PC-3 (cell line): ENCODE measurements at places on chromosomes 12 and 14. TPM values are rescaled to one million over a fixed set of nuclear protein-coding genes. Genes with fewer than 3 reads are reported as not detected.

Gene CLEC14A
- total RNA-seq: not detected in 2 replicates

DNA sequence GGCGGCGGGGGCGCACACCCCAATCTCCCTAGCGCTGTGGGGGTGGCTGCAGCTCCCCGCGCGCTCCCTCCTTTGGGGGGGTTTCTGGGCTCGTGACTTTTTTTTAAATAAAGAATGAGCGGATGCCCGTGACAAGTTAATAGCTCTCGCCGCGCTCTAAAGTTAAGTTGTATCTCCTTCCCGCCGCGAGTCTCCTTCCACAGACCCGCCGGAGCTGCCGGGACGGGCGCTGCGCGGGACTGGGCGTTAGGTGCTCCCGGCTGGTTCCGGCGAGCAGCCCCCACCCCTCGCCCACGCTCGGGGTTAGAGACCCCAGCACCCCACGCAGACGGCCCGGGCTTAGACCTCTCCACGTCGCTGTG lies 82.6 kb upstream of the HMGA2 start:
- DNase-seq: no peak

DNA sequence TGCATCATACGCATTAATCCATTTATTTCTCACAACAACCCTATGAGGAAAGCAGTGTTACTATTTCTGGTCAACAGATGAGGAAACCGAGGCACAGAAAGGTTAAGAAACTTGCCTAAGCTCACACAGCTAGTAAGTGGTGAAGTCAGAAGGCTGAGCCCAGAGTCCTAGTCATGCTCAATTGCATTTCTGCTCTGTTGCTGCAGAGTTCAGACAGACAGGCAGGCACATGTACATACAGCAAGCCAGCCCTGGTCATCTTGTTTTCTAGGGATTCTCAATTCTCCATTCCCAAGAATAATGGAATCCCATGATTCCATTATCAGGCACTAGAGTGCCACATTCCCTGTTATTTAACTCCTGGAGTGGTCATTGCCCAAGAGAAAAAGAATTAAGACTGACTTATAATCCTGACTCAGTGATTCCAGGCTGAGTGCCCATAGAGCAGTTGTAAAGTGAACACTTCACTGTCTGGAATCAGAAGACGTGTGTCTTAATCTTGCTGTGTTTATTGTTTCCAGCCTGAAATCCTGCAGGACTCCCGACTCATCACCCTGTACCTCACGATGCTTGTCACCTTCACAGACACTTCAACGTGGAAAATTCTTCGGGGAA lies 10.7 kb downstream of the UBE3B start:
- no peak for DNase-seq

GRCh38 chr12:27104546-27104945 lies 22.2 kb upstream of the C12orf71 start:
- no peak for DNase-seq

DNA sequence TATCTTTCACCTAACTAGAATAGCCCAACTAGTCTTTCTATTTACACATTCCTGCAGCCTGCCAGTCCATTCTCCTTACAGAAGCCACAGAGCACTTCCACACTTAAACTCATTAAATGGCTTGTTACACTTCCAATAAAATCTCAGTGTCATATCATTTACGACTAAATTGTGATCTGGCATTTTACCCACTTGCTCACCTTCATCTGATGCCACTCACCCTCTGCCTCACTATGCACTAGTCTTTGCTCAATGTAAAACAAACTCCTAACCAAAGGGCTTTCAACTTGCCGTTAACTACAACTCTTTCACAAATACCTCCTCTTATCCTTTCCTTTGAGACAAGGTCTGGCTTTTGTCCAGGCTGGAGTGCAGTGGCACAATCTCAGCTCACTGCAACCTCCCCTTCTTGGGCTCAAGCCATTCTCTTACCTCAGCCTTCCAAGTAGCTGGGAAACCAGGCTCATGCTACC lies 24.1 kb downstream of the YAF2 start:
- DNase-seq: no peak

DNA sequence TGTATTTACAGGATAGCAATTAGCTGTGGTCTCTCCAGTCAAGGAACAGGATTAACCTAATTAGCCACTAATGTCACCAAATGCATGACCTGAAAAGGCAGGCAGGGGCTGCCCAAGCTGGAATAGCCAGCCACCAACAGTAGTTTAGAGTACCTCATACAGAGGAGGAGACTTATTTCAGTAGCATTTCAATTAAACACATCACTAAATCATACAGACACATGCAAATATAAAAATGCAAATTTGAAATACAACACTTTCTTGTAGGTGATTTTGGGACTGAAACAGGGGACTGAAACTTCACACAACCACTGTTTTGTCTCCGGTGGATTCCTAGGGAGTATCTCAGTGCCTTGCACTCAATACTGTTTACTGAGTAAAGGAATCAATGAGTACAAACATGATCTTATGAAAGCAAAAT lies 636 bp upstream of the IFNG-AS1 start:
- no peak for DNase-seq

GRCh38 chr12:46188170-46188569 lies 80.7 kb downstream of the SLC38A1 start:
- no peak for DNase-seq
